ENCODE measurements at places on chromosomes 5 and 9.

GRCh38 chr9:112078432-112078831 lies 96.7 kb downstream of the SUSD1 start:
- DNase-seq = no peak

- DNase-seq = no peak
These were observed 12.1 kb downstream of the ABCA2 start for GRCh38 chr9:137015976-137016375.

GRCh38 chr5:127671218-127671617 lies 22.3 kb downstream of the CTXN3 start:
- DNase-seq = no peak

- no peak for DNase-seq
These were observed 134.9 kb downstream of the RGS3 start for GRCh38 chr9:113598451-113598850.

GRCh38 chr5:154248691-154249090 lies 58.2 kb downstream of the GALNT10 start:
- no peak for DNase-seq

GRCh38 chr5:152717393-152717792 lies 312.3 kb upstream of the NMUR2 start:
- no peak for DNase-seq

GRCh38 chr9:129481810-129482511 lies 138.9 kb downstream of the C9orf50 start:
- DNase-seq = no peak

- DNase-seq = no peak
These were observed 218.7 kb downstream of the IRX2 start for GRCh38 chr5:2532809-2533208.

GRCh38 chr5:111836426-111836825 lies 79.4 kb upstream of the NREP start:
- no peak for DNase-seq

DNA sequence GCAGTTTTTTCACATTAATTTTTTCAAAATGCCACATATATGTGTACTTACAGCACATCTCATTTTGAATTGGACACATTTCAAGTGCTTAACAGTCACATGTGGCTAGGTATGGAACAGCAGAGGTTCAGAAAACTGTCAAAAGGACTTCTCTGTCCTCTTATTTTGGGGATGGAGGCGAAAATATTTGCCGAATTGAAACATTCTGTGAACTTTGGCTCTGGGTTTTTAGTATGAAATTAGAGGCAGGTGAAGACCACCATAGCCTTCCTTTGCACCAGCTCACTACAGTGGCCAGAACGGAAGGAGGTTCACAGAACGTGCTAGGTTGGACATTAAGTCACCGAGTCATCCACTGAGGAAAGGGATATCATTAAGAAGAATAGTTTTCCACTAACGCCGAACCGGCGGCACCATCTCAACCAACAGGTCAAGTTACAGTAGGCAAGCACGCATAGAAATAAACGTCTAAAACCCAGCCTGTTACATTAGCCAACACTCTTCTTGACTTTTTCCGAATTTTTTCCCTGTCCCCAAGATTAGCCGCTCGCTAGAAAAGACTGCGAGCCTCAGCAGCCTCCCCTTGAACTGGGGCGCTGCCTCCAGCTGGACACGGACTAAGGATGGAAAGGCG lies 1.8 kb upstream of the TLE4 start:
- DNase-seq = no peak

DNA sequence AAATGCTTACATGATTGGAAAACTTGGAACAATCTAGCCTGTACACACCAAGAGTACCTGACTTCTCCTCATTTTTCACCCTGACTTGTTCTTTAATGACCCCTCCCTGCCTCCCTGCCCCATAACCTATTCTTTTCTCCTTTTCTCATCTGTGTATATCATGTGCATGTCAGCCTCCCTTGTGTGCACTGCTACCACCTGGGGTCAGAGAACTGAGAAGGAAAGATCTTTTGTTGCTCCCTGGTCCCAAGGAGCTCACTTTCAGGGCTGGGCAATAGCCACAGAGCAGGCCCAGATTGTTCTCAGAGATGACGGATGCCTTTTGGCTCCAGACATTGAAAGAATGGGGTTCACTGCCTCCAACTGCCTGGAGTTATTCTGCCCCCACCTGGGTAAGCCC lies 5.1 kb downstream of the MAP1B start:
- no peak for DNase-seq

DNA sequence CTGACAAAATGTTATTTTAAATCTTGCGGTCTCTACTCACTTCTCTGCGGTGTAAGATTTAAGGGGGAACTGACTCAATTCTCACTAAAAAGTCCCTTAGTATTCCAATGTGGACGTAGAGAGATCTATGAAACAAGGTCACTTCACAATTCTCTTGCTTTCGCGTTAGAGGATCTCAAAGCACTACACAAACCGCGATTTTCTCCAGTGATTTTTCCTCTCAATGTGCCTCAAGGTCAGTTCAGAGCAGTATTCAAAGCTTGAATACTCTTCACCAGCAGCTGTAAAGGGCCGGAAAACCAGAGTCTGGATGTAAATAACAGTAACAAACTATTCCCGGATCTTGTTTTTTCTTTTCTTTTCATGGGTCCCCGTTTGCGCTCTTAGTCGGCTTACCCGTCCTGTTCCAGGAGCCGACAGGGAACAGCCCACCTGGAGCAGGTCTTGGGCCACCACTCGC lies 128.2 kb downstream of the TMEM161B start:
- DNase-seq = peak; percentile 30

- no peak for DNase-seq
These were observed 26.7 kb downstream of the BDP1 start for GRCh38 chr5:71482132-71482531.

DNA sequence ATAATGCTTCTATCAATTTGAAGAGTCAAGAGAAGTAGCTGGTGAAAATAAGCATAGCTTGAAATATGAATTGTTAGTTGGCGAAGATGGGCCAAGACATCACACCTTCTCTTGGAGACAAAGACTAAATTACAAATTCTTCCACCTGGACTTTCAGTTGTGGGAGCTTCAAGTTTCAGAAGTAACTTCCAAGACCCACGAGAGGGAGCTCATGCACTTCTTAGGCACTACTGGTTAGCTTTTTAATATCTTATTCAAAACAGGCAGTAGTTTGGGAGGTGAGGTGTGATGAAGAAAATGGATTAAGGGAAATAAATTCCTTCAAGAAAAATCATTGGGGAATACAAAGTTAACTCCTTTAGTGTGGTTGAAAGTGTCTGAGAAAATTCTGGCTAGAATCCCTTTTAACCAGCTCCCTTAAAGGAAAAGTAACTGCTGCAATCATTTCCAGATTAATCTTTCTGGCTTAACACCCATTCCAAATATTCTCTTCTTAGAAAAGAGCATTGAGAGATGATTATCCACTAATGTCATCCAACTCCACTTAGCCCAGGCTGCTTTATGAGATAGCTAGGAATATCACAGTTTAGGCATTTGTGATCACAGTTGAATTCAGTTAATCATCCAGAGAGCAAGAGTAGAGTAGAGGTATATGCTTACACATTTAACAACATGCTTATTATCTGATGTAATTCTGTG lies 139.5 kb upstream of the DMRTA1 start:
- peak; percentile 11 for DNase-seq

GRCh38 chr5:144481861-144482260 lies 311.2 kb downstream of the KCTD16 start:
- DNase-seq = no peak

DNA sequence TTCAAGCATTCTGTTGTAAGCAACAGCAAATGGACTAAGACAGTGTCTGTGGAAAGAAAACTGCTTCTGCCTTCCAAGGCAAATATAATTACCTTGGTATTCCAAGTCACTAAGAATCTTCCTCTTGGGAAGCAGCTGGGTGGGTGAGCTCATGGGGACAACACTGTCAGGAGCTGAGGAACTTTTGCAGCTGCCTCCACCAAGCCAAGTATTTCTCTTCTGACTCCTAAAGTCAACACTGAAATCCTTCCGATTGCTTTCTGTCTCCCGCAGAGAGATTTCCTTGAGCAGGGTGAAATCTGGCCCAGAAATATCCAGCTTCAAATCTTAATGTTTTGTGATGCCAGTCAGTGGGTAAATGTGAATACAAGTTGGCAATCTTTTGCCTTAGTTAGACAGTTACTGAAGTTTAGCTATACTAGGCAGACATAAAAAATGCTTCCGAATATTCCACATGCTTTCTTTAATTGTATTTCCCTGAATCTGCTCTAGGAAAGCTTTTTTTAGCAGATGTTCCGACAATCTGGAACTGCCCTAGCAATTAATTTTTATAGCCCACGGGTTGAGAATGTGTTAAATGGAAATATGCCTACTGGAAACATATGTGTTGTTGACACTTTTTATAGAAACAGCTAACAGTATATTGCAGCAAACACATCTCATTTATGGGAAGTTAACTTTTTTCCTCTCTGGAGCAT lies 369.9 kb upstream of the DAB2 start:
- DNase-seq = no peak

DNA sequence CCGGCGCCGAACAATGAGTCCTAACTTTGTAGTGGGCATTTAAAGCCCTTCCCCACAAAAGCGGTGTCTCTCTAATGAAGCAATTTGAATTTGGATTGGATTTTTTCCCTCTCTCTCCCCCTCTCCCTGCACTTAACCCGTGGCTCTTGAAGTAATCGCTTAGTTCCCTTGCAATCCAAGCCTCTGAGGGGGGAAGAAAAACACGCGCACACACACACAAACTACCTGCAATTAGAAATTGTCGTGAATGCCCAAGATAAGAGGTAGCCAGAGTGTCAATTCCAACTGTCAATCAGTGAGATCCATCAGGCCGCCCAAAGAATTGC lies 1.2 kb downstream of the LHX6 start:
- no peak for DNase-seq

GRCh38 chr9:68482548-68482947 lies 58.1 kb downstream of the TMEM252 start:
- DNase-seq = no peak

DNA sequence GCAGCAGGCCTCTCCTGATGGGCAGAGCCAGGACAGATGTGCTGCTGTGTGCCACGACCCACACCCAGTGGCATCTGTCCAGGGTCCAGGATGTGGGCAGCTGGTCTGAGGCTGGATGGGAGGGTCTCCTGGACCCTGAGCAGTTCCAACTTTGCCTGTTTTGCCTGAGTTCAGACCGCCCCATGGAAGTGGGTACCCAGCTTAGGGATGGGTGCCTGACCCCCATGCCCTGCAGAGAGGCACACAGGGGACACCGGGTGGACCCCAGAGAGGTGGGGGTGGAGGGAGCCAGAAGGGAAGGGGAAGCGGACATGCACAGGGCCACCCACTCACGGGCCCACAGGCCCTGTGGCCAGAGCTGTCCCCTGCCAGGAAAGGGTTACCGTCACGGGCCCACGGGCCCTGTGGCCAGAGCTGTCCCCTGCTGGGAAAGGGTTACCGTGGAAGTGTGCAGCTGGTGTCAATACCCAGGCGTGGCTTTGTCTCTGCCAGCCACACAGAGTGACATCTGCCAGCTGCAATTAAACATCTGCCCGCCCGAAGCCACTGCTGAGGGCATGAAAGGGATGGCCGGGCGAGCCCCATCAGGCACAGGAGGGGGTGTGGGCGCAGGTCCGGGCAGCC lies 50.0 kb downstream of the NACC2 start:
- DNase-seq = no peak

DNA sequence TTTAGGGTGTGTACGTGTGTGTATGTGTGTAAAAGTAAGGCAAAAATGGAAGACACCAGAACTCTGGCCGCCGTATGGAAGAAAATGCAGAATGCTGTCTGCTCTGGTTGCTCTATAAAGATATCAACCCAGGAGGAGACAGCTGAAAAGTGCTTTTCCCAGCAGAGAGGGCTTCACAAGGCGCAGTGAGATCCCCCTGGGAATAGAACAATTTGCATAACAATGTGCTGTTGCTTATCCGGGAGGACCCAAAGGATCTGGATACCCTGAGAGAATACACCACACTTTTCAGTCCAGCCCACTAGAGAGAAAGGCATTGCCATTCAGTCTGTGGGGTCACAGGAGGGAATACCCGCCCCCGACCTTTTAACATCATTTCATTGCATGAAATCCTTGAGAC lies 230.6 kb downstream of the EBF1 start:
- DNase-seq = no peak

- no peak for DNase-seq
These were observed 149.7 kb downstream of the TRPM3 start for GRCh38 chr9:70971723-70972122.

- no peak for DNase-seq
These were observed 1.6 kb upstream of the SPZ1 start for GRCh38 chr5:80318212-80318611.

- DNase-seq = no peak
These were observed 20.1 kb upstream of the SARDH start for GRCh38 chr9:133758228-133758627.

DNA sequence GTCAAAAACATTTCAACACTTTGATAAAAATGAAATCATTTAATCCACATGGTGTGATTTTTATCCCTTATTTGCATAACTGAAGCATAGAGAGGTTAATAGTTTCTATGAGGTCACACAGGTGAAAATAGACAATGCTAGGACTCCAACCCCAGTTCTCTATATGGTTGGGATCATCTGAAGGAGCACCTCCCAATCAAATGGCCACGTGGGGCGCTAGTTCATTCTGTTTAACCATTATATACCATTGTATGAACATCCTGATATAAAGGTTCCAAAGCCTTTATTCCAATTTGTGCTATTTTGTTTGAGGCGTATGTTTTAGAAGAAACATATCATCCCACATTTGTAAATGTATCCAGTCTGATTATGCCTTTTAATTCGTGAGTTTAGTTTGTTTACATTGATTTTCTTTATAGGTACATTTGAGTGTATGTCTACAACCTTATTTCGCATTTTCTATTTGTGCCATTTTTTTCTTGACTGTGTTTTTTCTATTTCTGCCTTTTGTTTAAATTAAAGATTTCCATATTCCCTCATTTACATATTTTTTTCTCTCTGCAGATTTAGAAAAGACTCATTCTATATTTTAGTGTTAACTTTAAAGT lies 1092.0 kb downstream of the MAT2B start:
- DNase-seq = peak; percentile 23

GRCh38 chr5:63878788-63879187 lies 83.5 kb downstream of the HTR1A start:
- no peak for DNase-seq

- peak; percentile 25 for DNase-seq
These were observed 199.9 kb upstream of the CDKN2B start for GRCh38 chr9:22208846-22209585.

DNA sequence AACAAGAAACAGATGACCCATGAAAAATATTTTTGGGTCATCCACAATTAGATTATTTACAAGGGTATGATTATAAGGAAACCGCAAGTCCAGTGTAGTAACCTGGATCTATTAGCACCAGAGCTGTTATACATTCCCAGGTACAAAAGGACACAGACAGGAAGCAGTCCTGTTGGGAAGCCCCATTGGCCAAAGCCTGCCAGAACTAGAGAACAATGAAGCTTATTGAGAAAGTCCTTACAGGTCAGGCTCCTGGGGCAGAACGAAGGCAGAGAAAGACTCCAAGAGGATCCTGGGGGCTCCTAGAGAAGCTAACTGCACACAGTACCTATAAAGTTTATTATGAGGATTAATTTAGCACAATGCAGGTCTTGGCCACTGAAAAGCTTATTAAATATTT lies 169.9 kb downstream of the PARP8 start:
- DNase-seq = no peak

- no peak for DNase-seq
These were observed 108.6 kb upstream of the IRX2 start for GRCh38 chr5:2860101-2860500.

GRCh38 chr5:72937517-72938061 lies 18.3 kb upstream of the FCHO2 start:
- DNase-seq = no peak
